ENCODE measurements at places on chromosomes 12 and 14.
A peak's percentile ranks its signal among the peaks of the same experiment; 100 is the strongest.

GRCh38 chr14:85421186-85421877 is 108.6 kb upstream of the FLRT2 start:
- no peak for DNase-seq

GRCh38 chr14:96055065-96055752 is 16.0 kb downstream of the C14orf132 start:
- no peak for DNase-seq

GRCh38 chr14:100683578-100683977 is 43.1 kb upstream of the DLK1 start:
- no peak for DNase-seq

DNA sequence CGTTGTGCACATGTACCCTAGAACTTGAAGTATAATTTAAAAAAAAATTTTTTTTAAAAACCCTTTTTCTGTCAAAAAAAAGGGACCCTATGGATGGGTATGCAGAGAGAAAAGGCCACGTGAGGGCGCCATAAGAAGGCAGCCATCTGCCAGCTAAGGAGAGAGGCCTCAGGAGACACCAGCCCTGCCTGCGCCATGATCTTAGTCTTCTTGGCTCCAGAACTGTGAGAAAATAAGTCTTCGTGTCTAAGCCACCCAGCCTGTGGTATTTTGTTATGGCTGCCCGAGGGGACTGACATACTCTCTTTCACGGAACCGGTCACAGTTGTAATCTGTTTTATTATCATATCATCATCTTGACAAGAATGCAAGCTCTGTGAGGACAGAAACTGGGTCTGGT is 174.8 kb downstream of the EFCAB11 start:
- DNase-seq = no peak

DNA sequence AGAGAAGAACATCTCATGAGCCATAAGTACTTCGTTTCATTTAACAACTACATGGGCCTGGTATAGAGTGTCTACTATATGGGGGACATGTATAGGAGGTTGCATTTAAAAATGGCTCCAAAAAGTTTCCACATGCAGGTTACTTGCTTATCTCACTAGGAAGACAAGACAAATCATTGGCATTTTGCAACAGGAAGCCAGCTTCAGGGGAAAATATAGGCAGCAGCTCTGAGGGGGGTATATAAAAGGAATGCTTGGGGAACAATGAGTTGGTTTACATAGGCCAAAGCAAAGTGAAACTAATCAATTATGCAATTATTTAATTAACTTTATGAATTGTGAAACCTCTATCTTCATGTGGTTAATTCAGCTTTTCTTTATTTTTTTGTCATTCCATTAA is 225.3 kb downstream of the KCNH5 start:
- no peak for DNase-seq

DNA sequence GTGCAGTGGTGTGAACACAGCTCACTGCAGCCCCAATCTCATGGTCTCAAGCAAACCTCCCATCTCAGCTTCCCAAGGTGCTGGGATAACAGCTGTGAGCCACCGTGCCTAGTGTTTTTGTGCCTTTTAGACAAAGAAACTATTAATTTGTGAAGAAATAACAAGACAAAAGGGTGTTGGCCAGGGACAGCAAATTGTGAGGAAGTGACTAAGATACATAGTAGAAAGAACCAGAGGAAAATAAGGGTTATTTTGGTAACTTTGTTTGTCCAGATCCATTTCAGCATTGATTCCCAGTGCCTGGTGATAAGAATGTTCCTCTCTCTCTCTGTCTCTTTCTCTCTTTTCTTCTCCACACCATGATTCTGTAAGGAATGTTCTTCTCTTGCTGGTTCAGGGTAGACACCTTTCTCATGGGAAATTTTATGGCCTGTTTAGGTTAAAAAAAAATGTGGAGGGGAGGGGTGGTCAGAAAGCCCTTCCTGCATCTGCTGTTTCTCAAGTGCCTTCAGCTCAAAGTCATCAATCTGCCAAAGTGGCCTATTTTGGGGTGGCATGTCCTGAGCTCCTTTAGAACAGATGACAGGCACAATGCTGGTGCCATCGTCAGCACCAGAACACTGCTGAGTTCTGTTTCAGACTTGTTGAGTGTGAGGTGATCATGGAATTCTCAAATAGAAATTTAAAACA is 184.4 kb upstream of the EEA1 start:
- no peak for DNase-seq

- DNase-seq = no peak
Measured at GRCh38 chr14:48417715-48418500, 742.5 kb upstream of the MDGA2 start.

DNA sequence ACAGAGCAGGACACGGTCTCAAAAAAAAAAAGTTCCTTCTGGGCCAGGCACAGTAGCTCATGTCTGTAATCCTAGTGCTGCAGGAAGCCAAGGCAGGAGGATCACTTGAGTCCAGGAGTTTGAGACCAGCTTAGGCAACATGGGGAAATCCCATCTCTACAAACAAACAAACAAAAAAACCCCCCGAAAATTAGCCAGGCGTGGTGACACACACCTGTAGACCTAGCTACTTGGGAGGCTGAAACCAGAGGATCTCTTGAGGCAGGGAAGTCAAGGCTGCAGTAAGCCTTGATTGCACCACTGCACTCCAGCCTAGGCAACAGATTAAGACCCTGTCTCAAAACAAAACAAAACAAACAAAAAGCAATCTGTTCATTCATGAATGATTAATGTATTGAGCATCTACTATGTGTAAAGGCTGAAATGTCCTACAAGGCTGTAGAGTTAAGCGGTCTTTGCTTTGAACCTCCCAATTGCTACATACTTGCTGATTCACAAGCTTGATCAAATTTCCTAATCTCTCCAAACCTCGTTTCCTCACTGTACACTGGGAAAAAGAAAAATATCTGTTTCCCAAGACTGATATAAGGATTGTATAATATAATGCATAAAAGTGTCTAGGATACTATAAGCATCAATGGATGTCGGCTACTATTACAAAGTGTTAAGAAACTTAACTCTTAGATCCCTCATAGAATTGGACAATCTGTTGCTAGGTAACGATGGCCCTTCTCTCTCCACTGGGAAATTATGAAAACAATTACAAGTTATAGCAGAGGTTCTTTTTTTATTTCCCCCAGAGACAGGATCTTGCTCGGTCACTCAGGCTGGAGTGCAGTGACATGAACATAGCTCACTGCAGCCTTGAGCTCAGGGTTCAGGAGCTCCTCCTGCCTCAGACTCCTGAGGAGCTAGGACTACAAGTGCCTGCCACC is 7.9 kb upstream of the RILPL2 start:
- no peak for DNase-seq

DNA sequence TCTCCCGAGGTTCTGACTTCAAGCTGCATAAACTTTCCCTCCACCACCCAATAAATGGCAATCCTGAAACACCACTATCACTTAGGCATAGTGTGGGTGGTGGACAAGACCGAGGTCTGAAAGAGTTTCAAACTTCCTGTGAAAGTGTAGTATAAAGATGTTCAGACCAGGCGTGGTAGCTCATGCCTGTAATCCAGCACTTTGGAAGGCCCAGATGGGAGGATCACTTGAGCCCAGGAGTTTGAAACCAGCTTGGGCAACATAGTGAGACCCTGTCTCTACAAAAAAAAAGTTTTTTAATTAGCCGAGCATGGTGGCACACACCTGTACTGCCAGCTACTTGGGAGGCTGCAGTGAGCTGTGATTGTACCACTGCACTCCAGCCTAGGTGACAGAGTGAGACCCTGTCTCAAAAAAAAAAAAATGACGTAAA is 61.9 kb downstream of the CCDC92 start:
- no peak for DNase-seq

DNA sequence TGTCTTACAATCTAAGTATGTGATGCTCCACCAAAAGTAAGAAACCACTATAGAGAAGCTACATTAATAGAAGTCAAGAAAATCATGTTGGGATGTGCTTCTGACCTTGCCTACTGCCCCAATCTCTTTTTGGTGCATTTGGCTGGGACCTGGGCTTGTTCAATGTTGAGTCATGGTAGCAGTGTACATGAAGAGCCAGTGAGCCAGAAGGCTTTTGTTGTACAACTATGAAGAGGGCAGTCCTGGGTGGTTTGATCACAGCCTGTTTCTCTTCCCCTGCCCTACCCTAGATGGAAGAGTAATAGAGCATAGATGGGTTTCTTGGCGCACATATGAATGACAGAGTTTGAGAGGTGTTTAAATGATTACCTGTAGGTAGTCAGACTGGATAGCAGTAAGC is 56.4 kb downstream of the UBR7 start:
- DNase-seq = no peak

DNA sequence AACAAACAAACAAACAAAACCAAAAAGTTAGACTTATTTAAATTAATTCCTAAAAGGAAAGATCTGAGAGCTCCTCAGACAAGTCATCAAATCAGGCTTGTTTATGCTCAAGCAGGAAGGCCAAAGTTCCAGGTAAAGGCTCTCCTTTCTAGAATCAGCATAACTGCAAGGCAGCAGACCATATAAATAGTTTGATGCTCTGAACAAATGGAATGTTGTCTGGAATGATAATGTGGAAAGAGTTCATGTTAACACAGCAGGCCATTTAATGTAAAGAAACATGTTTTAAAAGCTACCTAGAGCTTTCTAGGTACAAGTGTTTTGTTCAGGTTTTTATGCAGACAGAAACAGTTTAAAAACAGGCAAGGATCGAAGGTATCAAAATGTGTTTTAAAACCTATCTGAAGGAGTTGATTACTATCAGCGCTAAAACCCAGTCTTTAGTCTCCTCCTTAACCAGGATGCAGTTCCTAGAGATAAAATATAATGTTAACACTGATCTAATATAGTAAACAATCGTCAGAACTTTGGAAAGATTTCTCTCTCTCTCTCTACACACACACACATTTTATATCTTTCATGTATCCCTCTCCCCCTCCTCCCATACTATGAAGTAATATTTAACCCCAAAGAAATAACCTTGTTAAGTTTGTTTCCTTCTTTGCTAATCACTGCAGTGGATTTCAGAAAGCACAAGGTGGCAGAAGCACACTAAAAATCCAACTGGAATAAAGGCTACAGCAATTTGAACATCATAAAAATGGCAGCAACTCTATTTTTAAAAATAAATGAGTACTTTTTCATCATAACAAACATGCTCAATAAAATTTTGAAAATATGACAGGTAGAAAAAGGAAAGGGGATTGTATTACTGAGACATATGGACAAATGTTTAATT is 135.5 kb downstream of the PAWR start:
- no peak for DNase-seq

DNA sequence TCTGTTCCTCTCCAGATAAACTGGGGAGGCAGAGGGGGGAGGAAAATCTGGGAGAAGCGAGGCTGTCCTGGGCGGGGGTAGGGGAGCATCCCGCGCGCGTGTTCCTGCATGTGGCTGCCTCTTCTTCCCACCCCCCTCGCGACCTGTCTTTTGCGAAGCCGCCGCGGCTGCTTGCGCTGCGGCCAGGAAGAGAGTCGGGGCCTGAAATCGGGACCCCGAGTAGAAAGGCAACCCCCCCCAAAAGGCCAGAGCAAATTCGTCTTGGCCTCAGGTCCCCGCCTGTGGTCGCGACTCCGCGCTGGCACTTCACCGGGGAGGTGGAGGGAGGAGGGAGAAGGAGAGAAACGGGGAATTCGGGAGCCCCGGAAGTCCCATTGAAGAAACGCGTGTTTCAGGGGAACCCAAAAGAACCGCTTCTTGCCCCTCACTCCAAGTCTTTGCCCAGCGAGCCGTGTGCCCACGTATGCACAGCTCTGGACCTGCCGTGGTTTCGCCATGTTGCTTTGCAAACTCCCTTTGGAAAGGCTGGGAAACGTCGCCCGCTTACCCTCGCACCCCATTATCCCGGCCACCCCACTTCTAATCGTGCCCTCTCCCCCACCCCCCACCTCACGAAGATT is 944 bp downstream of the CCND2 start:
- no peak for DNase-seq

DNA sequence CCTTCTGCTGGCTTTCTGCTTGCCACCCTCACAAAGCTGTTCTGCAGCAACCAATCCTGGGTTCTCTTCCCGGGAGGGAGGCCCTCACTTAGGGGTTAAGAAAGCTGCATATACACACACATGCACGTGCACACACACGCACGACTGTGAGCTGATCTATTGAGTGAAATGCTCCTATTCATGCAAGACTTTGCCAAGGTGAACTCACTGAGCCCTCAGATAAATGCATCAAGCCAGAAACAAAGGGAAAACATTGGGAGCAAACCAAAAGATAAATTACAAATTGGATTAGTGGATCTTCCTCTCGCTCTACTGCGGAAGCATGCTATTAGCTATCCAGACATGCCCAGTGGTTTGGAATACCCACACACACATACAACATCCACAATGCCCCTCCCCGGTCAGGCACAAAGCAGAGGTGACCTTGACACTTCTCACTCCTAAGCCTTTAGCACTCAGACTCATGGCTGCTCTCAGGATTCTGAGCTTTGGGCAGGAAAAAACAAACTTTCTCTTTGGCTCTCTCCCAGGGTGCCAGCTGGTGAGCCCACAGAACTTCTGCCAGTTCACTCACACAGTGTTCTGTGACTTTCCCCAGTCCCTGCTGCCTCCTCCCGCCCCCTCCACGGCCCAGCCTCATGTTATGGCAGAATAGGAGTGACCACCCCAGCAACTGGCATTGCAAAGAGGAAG is 320.0 kb downstream of the DPF3 start:
- DNase-seq = no peak

GRCh38 chr12:51324953-51325352 is 979 bp upstream of the BIN2 start:
- no peak for DNase-seq

GRCh38 chr14:68905107-68905895 is 73.8 kb downstream of the ACTN1 start:
- no peak for DNase-seq

- no peak for DNase-seq
Measured at GRCh38 chr12:96486751-96487613, 2.4 kb upstream of the CFAP54 start.

- DNase-seq = peak; percentile 47
Measured at GRCh38 chr14:33839193-33840076, 111.4 kb downstream of the EGLN3 start.

- no peak for DNase-seq
Measured at GRCh38 chr12:130014485-130014807, 110.6 kb upstream of the TMEM132D start.

DNA sequence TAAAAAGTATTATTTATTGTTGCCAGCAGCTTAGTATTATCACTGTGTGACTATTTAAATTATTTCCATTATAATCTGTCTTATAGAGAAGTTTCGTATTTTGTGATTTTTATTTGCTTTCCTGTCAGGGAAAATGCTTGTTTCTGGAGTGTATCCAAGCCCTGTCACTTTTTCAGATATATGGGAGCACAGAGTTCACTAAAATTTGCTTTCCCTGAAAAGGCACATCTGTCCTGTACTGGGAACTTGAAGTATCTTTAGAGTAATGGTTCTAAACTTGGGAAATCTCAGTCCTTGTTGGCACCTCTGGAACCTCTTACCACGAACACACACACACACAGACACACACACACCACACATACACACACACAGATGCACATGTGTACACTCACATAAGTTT is 39.3 kb upstream of the SSTR1 start:
- DNase-seq = no peak

GRCh38 chr12:57547288-57548012 is 458 bp upstream of the DCTN2 start:
- no peak for DNase-seq

Measured in activated CD8-positive, alpha-beta memory T cell treated with anti-CD3 and anti-CD28 coated beads, Interleukin-2, amount 50 U/mL, for 4 hours (primary cell).